ENCODE measurements at places on chromosomes 2 and 18.

DNA sequence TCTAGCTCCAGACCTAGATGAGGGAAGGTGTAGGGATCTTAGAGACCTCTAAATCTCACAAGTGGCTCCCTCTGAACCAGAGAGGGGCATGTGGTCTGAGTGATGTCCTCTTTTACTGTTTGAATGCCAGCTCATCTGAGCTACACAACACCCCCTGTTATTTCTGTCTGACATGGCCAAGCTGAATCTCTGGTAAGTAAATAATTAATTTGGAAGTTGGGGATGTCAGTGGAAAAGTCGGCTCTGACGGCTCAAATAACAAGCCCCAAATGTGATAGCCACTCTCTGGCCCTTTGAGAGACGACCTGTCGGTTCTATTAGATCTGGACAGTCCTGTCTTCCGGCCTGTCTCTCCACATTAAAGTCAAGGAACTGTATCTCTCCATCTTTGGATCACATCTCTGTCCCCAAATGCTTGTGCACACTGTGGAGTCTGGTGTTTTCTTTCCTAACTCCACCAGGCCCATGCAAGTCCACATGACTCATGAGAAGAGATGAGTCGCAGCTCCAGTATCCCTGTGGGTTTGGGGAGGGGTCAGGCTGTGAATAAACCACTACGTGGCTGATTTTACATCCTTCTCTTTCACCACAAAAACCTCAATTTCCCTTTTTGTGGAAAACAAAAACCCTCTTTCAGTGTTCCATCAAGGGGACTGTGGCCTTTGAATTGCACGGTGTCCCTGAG lies 52.5 kb downstream of the SETBP1 start:
- DNase-seq = no peak

- peak; percentile 18 for DNase-seq
Observed at GRCh38 chr2:157722580-157723234, 94.0 kb upstream of the ACVR1C start.

DNA sequence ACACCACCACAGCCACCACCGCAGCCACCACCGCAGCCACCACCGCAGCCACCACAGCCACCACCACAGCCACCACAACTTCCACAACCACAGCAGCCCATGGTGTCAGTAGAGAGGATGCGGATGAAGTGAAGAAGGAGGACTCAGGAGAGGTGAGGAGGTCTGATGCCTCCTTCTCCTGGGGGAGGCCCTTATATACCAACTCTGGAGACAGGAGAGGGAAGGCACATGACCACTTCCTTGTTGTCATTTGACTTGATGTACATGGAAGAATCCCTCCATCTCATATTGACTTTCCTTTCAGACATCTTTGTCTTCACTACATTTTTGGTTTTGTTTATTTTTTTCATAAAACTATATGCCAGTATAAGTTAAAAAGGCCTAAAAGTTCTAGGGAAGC lies at the start of gene SCYGR3:
SCYGR3 (minus strand) TSS at position 101 of the 400 bp plus-strand sequence; CDS start at position 101, 0 bp downstream.
- DNase-seq = no peak

GRCh38 chr2:223365158-223365679 lies 236.9 kb downstream of the SCG2 start:
- DNase-seq = no peak

DNA sequence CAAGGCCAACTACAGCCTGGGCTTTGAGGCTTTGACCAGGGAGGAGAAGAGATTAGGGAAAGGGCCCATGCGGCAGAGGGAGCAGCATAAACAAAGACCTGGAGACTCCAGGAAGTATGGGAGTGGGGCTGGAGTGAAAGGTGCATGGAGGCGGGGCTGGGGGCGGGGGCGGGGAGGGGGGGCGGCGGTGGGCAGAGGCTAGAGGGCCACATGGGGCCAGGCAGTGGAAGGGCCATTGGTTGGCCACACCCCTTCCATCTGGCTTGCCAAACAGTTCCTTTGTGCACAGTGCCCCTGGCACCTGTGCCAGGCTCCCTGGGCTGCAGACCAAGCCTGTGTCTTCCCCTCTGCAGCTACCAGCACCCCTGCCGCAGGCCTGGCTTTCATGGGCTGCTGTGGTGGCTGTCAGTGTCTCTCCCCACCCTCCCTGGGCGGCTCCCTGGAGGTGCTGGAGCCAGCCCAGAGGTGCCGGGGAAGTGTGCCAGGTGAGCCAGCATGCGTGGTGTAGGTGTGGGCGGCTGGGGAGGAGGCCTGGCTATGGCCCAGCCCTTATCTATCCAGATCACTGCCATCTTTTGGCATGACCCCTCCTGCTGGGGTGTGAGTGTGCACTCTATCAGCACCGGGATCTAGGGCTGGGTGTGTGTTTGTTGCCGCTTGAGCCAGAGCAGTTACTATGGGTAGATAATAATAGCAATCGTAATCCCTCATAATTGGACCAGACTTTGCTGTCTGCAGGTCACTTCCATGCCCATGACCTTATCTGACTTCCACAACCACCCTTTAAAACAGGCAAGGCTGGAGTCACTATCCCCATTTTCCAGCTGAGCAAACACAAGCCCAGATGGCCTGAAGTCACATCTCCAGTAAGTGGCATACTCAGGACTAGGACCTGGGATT lies 30.5 kb downstream of the DNMT3A start:
- DNase-seq = peak; percentile 93

DNA sequence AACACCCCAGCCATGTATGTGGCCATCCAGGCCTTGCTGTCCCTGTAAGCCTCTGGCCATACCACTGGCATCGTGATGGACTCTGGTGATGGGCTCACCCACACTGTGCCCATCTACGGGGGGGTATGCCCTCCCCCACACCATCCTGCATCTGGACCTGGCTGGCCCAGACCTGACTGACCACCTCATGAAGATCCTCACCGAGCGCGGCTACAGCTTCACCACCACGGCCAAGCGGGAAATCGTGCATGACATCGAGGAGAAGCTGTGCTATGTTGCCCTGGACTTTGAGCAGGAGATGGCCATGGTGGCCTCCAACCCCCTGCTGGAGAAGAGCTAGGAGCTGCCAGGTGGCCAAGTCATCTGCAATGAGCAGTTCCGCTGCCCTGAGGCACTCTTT lies 80.4 kb upstream of the ZCCHC2 start:
- DNase-seq = no peak

GRCh38 chr2:177264209-177264692 lies 276 bp downstream of the NFE2L2 start:
- no peak for DNase-seq

DNA sequence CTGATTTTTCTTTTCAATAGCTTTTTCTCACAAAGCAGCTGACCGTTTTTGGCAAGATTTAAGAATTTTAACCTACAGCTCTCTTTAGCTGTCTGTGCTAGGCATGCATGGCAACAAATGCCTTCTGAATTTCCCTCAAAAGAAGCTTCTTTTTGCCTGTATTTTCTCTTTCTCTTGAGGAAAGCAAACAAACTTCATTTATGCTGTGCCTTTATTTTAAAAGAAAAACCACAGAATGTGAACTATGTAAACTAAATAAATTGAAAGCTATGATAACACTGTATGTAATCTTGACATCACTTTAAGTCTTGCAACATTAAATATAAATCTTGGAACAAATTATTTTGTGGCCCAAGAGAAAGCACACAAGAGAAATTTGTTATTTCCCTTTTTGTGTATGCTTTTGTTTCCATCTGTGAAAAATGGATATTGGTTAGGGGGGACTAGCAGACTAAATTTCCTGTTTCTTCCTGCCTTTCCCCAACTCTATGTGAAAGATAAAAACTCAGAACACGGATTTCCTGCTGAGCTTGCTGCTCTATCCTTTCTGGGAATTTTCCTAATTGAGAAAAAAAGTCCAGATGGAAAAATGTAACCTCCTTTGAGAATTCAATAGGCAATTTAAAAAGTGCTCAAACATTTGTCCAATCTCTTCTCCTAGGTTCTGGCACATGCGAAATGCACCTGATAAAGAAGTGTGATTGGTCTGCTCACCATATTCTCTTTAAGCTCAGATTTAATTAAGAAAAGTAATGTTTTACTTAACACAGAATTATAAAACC lies 20.9 kb upstream of the TFPI start:
- no peak for DNase-seq

GRCh38 chr2:3303583-3304406 lies 73.8 kb downstream of the EIPR1 start:
- DNase-seq = peak; percentile 70

DNA sequence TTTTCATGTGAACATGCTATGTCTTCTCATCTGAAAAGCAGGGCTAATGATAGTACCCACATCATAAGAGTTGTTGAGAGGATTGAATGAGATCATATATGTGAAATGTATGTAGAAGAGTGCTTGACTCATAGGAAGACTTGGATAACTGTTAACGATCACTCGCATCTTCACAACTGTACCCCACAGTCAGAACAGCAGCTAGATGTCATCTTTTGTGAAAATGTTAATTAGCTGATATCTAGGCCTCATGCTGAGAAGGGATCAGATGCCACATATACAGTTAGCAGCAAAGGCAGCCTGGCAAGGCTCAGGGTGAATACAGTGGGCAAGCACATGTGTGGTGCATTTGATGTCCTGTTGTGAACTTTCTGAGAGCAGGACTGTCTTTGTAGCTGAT lies 24.2 kb downstream of the MAP3K20 start:
- no peak for DNase-seq

GRCh38 chr18:9926223-9926894 lies 12.5 kb downstream of the VAPA start:
- no peak for DNase-seq

DNA sequence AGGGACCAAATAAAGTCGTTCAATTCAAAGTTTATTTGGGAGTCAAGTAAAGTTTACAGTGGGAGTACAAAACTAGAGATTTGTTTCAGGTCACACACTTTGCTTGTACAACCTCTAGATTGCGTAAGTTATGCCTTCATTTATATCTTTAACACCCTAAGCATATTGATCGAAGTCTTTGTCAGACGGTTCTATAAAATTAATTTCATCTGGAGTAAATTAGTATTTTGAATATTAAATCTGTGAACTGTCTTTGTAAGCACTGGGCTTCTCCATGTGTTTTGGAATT lies 119.7 kb downstream of the ACAA2 start:
- no peak for DNase-seq

DNA sequence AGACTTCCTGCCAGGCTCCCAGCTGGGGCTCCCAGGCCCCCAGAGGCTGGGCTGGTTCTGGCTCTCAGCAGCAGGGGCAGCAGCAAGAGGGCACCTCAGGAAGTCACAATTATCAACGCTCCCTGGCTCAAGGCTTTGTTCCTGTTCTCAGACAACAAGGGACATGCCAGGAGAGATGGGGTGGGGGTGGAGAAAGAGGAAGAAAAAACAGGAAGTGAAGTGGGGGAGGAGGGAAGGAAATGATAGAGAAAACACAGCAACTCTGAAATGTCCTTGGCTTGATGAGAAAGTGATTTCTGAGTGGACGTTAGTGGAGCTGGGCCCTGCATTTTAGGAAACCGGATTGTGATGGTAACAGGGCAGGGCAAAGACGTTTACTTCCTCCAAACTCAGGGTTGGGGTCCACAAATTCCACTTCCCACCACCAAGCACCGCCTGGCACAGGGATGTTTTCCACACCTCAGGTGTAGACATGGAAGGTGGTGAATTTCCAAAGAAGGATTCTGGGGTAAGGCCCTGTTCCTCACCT lies 40.4 kb downstream of the CYRIA start:
- no peak for DNase-seq

GRCh38 chr2:112644155-112644932 lies 1.4 kb upstream of the SLC20A1 start:
- no peak for DNase-seq

- DNase-seq = no peak
Observed at GRCh38 chr18:37871561-37871960, 306.0 kb upstream of the CELF4 start.

DNA sequence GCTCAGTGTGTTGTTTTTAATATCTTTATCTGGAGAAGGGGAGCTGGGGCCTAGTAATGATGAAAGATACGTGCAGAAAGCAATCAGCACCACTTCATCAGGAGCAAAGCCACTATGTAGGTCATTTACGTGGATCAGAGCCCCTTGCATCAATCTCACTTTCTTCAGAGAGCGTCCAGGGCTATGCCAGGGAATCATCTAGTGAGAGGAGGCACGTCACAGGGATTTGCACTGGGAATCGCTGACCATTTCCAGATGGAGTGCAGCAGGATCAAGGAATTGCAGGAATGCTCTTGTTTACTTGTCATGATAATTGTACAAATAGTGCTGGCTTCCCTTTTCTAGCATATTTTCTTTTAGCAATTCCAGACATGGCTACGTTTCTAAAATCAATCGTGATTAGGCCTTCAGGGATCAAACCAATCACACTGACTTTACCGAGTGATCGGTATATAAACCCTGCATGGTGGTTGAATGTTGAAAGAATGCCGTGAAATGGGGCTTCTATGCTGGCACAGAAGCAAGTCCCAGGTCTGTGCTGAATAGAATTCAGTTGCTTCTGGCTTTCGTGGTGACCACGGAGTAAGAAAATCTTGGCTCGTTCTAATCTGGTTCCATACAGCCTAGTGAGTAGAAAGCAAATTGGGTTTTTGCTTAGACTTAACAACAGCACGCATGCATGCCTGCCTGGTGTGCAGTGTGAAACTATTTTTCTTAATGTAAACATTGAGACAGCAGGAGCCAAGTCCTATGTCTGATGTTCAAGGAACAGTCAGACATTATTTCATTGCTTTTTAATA lies 122.8 kb downstream of the TMEM200C start:
- no peak for DNase-seq

Measured in NCI-H1105 (cell line).